ENCODE measurements at places on chromosomes 1 and 21.
A peak's percentile ranks its signal among the peaks of the same experiment; 100 is the strongest.

DNA sequence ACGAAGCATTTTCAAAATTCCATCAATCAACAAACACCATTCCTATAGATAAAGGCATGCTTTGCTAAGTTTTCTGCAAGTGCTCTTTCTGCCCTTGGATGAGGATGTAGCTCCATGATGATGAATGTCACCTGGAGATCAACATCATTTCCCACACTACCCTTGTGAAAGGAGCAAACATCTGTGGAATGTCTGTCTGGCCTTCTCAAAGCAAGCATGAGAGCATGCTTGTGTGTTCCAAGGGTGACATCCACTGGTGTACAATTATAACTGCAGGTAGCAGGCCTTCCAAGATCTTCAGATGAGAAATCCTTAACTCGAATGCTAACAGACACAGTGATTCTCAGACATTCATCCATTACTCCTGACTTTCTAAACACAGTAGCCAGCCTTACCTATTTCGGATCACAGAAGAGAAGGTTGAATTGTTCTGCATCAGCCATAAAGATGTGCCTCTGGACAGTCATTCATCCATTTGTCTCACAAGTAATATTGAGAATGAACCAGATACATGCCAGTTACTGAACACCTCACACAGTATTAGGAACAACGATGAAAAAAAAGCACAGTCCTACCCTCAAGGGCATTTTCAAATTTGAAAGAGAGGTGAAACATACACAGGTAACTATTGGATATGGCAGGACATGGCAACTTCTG lies 162.4 kb downstream of the TPR start:
- peak; percentile 77 for DNase-seq

GRCh38 chr1:188489336-188490112 lies 1660.8 kb downstream of the PLA2G4A start:
- DNase-seq: no peak

DNA sequence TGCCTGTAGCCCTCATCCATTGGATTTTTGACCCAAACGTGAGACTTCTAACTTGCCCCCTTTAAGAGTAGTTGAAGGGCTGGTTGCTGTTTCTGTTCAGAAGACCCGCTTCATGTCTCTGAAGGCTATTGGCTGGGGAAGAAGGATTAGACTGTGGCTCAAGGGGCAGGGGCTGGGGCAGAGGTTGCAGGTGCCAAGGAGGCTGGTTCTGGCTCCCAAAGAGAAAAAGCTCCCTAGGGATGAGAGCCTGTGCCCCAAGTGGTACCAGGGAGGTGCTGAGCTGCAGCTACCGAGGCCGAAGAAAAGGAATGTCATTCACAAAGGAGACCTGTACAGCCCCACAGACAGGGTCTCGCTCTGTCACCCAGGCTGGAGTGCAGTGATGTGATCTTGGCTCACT lies 5.8 kb downstream of the WNT3A start:
- DNase-seq: no peak

- DNase-seq: no peak
These were observed 63.6 kb downstream of the UBE2U start for GRCh38 chr1:64266991-64267390.

DNA sequence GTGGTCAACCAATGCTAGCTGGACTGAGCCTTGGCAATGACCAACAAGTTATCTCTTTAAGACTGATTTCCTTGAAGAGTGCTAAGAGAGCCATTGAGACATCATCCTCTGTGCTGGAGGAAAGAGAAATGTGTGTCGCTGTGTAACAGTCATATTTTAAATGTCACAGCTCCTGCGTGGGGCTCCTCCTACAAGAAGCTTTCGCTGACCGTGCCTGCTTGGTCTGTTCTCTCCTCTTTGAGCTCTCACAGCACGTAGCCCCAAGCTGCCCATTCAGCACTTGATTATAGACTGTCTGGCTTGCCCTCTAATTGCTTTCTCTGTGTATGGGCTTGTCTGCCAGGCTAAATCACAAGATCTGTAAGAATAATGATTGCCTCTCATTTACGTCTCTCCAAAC lies 221.3 kb downstream of the FOXD2 start:
- no peak for DNase-seq

GRCh38 chr1:112840631-112841624 lies 115.1 kb downstream of the SLC16A1 start:
- DNase-seq: no peak

GRCh38 chr1:167713330-167714081 lies 8.3 kb upstream of the MPZL1 start:
- DNase-seq: peak; percentile 50

DNA sequence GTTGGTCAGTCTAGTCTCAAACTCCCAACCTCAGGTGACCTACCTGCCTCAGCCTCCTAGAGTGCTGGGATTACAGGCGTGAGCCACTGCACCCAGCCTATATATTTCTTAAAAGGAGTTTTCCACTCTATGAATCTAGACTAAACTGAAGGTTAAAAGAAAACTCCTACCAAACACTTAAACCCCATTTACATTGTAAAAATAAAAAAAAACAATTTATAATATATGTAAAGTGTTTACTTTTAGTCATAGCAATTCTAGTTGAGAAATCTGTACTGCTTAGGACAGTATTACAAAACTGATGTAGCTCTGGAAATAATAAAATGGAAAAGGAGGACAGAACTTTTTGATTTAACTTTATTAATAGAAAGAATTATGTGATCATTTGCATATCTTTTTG lies 9.5 kb downstream of the ASB17 start:
- no peak for DNase-seq

- DNase-seq: no peak
These were observed 118.4 kb downstream of the KCNN3 start for GRCh38 chr1:154751690-154752089.

DNA sequence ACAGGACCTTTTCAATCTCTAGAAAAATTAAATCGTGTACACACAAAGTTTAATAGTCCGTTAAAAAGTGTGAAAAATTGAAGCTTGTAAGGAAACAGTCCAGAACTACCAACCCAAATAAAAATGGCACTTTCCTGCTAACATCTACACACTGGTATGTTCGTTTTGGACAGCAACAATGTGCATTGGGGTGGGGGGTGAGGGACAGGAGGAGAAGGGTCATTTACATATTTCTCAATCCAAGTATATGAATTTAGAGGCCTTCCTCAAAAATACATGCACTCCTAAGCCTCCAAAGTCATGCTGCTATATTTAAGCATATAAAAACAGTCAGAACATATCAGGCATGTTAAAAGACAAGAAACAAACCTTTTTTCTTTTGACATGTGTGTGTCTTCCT lies 2.5 kb downstream of the PPP1R15B start:
- peak; percentile 43 for DNase-seq

- DNase-seq: no peak
These were observed 3.9 kb upstream of the CDC42 start for GRCh38 chr1:22048351-22049192.

DNA sequence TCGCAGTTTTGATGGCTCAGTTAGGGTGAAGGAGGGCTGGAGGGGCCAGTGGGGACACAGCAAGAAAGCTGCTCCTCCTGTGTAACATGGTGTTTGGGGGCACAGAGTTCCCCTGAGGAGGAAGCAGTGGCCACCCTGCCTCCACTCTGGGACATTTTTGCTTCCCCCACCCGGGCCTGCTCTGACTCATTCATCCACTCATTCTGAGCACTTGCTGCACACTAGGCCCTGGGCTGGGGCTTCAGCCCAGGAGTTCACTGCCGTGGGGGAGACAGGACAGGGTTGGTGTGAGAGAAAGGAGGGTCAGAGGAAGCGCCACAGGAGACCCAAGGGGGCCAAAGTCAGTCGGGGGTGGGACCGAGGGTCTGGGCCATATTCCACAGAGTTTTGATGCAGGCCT lies 41.4 kb upstream of the ACOT11 start:
- DNase-seq: no peak

GRCh38 chr1:224789311-224789710 lies 140.2 kb upstream of the DNAH14 start:
- DNase-seq: no peak

GRCh38 chr1:77218477-77219165 lies 609 bp downstream of the PIGK start:
- DNase-seq: peak; percentile 38

- DNase-seq: no peak
These were observed 560 bp downstream of the PADI2 start for GRCh38 chr1:17118706-17119075.
